NCI-H524 treated with DMSO at 0.1 percent for 48 hours (cell line): ENCODE measurements at places on chromosomes 7 and 10.

DNA sequence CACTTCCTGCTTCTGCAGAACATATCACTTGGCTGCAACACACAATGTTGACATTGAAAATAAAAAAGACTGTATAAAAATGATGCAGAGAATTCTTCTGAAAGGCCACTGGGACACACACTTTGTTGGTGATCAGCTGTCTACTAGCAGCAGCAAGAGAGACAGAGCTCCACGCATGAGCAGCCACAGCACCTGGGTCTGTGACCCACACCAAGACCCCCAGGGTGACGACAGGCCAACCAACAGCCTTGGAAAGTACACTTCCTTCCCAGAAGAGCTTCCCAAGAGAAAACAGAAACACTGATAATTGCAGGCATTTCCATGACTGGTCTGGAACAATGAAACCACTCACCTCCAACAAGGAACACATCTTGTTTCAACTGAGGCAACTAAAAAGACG is 239.0 kb downstream of the DIP2C start:
- DNase-seq, result no peak

GRCh38 chr10:5467207-5467535 is 32.2 kb downstream of the CALML5 start:
- no peak for DNase-seq

GRCh38 chr10:127963136-127963535 is 56.2 kb downstream of the PTPRE start:
- DNase-seq, result no peak

- DNase-seq, result no peak
Observed at GRCh38 chr7:150943453-150943814, 34.7 kb downstream of the KCNH2 start.

GRCh38 chr7:139721821-139722220 is 56.0 kb downstream of the HIPK2 start:
- no peak for DNase-seq

DNA sequence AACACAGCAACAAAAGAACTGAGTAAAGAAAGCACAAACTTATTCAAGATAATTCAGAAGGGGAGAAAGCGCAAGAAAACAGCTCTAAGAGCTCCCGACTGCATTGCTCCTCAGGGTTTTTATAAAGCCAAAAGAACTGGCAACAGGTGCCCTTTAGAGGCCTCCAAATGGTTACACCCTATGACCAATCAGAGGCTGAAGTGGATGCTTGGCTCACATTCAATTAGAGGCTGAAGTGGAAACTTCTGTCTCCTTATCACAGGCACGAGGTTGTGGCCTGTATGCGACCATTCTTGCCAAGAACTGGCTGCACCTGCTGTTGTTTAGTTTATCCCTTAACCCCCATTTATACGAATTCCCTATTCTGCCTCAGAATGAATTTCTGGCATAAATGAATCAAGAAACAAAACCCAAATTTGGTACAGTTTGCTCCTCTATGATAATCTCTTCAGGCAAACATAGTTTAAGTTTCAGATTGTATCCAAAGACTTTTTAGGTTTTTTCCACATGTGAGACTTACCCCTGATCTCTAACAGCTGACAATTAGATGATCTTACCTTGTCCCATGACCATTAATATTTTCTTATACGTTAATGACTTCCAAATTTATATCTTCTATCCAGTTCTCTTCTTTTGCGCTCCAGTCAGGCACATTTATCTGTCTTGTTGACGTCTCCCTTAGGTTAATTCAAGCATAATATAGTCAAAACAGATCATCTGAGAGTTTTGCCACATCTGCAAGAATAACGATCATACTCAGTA is 504.8 kb downstream of the NXPH1 start:
- DNase-seq, result peak; percentile 2

GRCh38 chr7:156003220-156004162 is 191.2 kb upstream of the SHH start:
- no peak for DNase-seq

- no peak for DNase-seq
Observed at GRCh38 chr7:41305001-41305400, 397.9 kb downstream of the INHBA start.

DNA sequence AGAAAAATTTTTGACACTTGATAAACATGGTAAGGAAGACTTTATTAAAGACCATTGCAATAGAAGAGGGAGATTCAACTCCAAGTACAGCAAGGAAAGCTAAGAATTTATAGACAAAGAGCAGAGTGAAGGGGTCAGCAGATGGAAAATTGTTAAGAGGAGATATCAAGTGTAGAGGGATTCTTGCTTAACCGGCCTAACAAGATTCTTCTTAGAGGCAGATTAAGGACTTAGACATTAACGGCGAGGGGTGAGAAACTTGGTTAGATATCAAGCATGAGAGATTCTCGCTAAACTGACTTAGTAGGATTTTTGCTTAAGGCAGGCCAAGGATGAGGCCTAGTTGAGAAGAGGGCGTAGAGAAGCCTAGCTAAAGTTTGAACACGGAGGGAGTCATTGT is 76.0 kb downstream of the ITGB1 start:
- no peak for DNase-seq

GRCh38 chr7:158186864-158187693 is 400.5 kb downstream of the PTPRN2 start:
- no peak for DNase-seq

- no peak for DNase-seq
Observed at GRCh38 chr10:128000471-128001362, 93.8 kb downstream of the PTPRE start.

DNA sequence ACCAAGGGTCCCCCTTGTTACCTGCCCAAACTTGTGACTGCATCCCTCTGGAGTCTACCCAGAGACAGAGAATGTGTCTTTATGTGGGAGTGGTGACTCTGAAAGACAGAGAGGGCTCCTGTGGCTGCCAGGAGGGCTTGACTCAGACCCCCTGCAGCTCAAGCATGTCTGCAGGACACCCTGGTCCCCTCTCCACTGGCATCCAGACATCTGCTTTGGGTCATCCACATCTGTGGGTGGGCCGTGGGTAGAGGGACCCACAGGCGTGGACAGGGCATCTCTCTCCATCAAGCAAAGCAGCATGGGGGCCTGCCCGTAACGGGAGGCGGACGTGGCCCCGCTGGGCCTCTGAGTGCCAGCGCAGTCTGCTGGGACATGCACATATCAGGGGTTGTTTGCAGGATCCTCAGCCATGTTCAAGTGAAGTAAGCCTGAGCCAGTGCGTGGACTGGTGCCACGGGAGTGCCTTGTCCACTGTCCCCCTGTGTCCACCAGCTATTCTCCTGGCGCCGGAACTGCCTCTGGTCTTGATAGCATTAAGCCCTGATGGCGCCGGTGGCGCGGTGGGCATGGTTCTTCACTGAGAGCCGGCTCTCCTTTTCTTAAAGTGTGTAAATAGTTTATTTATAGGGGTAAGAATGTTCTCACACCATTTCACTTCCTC is 19.4 kb upstream of the SH2D4B start:
- DNase-seq, result no peak

DNA sequence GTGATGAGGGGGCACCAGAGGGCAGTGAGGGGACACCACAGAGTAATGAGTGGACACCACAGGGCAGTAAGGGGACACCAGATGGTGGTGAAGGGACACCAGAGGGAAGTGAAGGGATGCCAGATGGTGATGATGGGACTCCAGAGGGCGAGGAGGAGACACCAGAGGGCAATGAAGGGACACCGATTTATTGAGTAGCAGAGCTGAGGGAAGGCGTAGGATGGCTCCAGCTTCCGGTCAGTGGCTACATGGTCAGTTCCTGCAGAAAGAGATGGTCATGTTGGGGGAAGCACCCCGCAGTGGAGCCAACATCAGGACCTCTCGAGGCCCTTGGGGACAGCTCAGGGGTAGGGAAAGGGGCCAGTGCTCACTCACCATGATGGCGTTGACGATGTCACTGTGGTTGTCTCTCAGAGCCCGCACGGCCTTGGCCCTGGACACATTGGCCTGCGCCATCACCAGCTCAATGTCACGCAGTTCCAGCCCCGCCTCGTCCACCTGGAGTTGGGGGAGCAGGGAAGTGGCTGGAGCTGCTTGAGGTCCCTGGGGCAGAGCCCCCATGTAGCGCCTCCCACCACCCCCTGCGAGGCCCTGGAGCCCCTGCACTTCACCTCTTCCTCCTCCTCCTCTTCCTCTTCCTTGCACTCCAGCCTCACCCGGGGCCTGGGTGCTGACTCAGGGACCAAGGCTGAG is 8.4 kb downstream of the NACAD start:
- DNase-seq, result no peak

- no peak for DNase-seq
Observed at GRCh38 chr10:5283305-5284158, 81.2 kb upstream of the UCN3 start.
